Astrocyte of the hippocampus (primary cell): ENCODE measurements at places on chromosomes 5 and 9.

DNA sequence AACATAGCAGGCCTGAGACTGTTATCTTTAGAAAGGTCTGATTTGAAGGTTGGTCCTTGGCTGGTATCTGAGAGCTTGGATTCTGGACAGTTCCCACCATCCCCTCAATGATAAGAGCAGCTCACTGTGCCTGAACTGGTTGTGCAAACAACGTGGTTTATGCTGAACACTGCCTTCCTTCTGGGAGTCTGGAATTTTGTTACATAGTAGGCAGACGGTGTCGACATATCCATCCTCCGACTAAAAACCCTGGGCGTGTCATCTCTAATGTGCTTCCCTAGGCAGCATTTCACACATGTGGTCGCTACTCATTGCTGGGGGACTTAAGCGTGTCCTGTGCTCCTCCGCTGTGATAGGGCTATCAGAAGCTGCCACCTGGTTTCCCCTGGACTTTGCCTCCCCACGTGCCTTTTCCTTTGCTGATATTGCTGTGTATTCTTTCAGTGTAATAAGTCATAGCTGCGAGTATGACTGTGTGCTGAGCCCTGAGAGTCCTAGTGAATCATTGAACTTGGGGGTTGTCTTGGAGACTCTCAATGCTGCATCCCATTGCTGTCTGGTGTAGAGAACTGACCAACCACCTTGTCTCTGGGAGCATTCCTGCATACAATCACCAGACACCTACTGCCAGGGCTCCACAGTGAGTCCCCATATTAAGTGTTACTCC is 119.1 kb upstream of the TBC1D2 start:
- DNase-seq: peak; percentile 71

- peak; percentile 38 for DNase-seq
Measured at GRCh38 chr5:108148715-108149139, 233.2 kb downstream of the FBXL17 start.

- DNase-seq: no peak
Measured at GRCh38 chr5:13412040-13412595, 532.4 kb downstream of the DNAH5 start.

DNA sequence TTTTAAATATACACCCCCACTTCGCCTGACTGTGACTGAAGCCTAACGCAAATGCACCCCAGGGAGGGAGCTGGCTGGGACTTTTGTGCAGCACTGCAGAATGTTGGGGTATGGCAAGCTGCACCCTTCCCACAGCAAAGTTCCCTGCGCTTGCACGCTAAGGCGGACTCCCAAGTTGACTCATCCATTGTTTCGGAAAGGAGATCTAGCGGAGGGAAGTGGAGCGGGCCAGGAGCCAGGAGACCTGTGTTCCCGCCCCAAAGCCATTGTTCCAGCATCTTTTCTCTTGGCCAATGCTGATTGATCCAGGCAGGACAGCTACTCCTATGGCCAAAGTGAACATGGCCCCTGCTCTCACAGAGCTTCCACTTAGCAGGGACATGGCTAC is 202.9 kb downstream of the AOPEP start:
- peak; percentile 93 for DNase-seq

DNA sequence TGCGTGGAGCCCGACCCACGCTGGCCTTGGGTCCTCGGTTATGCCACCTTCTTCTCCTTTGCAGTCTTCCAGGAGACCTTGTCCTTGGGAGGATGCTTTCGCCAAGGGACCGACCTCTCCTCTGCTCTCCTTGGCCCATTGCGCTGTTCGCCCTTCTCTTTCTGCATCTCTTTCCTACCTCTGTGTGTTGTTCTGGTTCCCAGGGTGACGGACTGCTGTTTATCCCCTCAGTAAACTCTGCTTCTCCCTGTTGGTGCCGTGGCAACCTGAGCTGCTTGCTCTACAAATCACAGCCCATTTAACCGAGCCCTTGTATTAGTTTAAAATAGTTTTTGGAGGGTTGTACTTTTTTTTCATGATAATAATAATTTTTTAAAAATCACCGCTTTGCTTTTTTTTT is 97.9 kb downstream of the DAPK1 start:
- DNase-seq: no peak
